ENCODE measurements at places on chromosomes 7 and 10.
A peak's percentile ranks its signal among the peaks of the same experiment; 100 is the strongest.

- DNase-seq, result no peak
These were observed 11.3 kb downstream of the SAP25 start for GRCh38 chr7:100562195-100563099.

DNA sequence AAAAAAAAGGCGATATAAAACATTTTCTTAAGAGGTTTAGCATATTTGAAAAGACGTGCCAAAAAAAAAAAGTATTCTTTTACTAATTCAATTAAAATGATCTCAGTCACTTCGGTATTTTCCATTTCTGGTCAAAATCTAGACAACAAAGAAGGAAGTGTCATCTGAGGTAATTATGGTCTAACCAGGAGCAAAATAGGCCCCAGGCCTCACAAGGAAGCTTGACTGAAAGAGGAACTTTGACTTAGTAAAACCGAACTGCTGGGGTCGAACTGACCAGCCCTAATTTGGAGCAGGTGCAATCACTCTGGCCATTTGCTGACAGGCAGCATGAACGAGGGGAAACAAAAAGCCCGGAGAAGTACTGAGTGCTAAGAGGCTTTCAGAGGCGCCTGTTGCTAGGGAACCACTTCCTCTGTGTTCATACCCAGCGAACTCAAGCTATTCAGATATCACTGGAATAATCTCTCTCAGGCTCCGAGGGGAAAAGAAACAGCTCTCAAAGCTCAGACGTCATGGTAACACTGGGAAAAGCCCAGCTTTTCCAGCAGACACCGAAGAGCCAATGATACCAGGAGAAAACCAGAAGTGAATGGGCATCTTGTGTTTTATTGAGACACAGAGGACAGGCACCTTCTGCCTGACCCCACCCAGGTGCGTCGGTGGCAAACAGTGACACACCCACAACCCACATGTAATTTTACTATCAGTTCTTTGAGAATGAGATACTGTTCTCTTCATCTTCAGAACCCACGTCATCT, 126.5 kb downstream of the FAM107B start:
- DNase-seq, result peak; percentile 2

DNA sequence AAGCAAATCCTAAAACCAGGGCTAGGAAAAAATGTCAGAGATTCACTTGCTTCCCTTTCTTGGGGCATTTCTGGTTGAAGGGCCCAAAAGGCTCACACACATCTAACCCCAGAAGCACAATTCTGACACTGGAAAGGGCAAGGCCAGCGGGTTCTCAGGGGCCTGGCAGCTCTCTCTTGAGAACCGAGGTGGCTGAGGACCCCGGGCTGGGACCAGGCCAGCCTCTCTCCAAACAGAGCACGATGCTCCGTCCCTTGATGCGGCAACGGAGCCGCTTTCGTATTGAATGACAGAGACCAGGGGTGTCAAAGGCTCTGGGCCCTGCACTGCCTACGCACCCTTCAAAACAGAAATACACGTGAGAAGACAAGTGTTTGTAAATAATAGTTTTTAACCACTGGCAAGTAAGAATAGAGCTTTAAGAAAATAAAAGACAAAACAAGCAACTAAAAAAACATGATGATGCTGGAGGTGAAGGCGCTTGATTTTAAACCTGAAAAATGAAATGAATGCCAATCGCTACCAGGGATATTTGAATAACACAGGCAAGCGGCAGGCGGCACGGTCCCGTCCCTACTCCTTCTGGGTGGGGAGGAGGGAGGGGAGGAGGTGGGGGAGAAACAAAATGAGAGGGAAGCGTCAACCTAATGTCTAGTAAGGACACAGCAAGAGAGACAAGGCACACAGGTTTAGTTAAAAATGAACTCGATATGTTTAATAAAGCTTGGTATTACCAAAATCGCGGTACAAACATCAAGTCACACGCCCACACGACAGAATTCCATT, 68.0 kb downstream of the SLC29A4 start:
- DNase-seq, result no peak

GRCh38 chr7:92708111-92709042, 118.2 kb upstream of the FAM133B start:
- no peak for DNase-seq

GRCh38 chr10:58044072-58044471, 223.6 kb downstream of the IPMK start:
- no peak for DNase-seq

- no peak for DNase-seq
These were observed 66.1 kb upstream of the RNF148 start for GRCh38 chr7:122768827-122769226.

GRCh38 chr7:116886543-116887156, 24.3 kb downstream of the CAPZA2 start:
- no peak for DNase-seq

- no peak for DNase-seq
These were observed 116.2 kb downstream of the GRID1 start for GRCh38 chr10:86250399-86250798.

- DNase-seq, result no peak
These were observed 58.8 kb downstream of the CREM start for GRCh38 chr10:35185260-35186034.

DNA sequence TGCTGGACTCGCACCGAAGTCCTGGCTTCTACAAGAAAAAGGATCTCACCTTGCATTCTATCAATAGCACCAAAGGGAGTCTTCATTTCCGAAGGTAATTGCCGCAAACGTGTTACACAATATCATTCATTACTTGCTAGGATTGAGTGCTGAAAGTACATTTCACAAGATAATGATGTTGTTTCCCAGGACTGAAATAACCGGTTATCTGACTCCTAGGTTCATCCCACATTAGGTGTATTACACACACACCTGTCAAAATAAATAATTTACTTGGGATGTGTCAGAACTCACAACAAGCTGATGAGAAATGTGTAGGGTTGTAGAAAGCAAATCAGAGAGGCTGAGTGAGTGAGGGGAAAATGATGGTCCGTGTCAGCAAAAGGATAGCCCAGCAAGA, 219.4 kb upstream of the RHOBTB1 start:
- DNase-seq, result no peak

- DNase-seq, result no peak
These were observed 26.4 kb downstream of the CDK6 start for GRCh38 chr7:92809760-92810573.

DNA sequence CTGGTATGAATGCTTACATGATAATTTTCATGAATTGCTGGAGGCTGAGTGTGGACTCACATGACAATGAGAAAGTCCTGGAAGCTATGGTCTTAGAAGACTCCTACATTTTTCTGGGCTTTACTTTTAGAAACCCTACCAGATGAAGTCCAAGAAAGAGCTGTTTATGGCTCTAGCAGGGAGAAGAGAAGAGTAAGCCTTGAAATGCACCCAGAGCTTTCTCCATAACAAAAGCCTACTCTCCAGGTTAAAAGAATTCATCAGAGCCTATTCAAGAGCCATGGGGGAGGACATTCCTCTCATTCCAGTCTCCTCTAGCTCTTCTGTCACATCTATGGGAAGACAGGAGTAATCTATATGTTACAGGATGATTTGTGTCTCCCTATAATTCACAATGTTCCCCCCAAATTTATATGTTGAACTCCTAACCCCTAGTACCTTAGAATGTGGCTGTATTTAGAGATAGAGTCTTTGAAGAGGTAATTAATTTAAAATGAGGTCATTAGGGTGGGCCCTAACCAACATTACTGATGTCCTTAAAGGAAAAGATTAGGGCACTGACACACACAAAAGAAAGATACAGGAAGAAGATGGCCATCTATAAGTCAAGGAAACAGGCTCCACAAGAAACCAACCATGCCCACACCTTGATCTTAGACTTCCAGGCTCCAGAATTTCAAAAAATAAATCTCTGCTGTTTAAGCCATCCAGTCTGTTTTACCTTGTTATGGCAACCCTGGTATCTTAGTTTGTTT, 193.8 kb upstream of the PTER start:
- DNase-seq, result no peak

GRCh38 chr7:150383710-150384397, 4.7 kb downstream of the ZNF775 start:
- DNase-seq, result no peak
